ENCODE measurements at places on chromosomes 7 and 10.

DNA sequence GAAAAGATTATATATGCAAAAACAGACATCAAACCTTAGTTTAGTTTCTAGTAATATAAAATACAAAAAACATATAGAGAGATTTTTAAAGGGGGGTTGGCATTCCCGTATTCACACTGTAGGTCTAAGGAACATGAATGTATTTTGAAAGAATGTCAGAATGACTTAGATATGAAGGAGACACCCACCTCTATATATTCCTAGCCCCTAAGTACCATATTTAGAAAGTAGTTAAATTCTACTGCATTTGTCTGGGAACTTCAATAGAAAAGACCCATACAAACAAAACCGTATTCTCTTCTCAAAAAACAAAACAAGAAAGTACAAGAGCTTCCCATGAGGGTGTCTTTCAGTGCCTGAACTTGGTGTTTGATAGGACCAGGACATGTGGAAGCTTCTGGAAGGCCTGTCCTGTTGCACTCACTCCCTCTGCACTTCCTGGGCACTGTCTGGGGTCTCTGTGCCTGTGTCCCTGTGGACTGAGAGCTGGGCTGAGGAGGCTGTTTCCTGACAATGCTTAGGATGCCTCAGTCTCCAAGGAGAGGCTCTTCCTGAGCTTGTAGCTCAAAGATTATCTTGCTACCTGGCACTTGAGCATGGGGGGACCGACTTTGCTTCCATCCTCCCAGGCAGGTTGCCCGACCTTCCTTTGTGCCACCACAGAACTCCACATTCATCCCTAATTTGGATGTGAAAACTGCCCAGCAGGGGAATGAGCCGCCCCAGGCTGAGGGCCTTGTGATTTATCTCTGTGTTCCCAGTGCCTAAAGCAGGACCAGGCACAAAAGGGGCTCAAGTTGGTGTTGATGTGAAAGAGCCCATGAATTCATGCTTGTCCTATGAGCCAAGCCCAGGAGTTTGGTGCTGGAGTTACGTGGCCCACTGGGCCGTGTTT, 44.4 kb upstream of the KLF6 start:
- H3K4me1 ChIP-seq: peaks cover 49% of the 10 kb centered on the region
- H3K27me3 ChIP-seq: no peaks in the 10 kb centered on the region
- H3K27ac ChIP-seq: peak overlapping the region; percentile 82
- H3K4me3 ChIP-seq: peak overlapping the region; percentile 44
- DNase-seq: no peak
- no peaks in the 10 kb centered on the region for H3K36me3 ChIP-seq

DNA sequence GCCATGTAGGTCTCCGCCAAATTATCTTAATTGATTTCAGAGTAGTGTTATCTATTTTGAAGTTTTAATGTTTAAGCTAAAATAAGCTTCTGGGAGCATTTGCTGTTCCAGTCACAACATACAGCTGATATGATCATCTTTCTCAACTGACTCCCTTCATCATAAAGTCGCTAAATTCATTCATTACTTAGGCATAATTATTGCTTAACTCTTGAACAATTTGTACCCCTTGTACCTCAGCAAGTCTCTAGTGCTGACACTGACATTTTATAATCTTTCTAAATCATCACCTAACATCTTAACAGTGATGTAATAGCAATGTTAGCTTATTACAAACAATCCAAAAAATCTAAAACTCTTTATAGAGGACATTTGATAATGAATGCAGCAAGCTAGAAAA, 54.3 kb upstream of the WNT16 start:
- no peak overlapping the region for H3K27ac ChIP-seq
- no peak for DNase-seq
- H3K27me3 ChIP-seq: no peaks in the 10 kb centered on the region

GRCh38 chr7:44308596-44309270, 16.7 kb downstream of the CAMK2B start:
- DNase-seq: no peak
- H3K27ac ChIP-seq: no peak overlapping the region
- H3K4me3 ChIP-seq: no peak overlapping the region
- peaks cover 71% of the 10 kb centered on the region for H3K27me3 ChIP-seq

DNA sequence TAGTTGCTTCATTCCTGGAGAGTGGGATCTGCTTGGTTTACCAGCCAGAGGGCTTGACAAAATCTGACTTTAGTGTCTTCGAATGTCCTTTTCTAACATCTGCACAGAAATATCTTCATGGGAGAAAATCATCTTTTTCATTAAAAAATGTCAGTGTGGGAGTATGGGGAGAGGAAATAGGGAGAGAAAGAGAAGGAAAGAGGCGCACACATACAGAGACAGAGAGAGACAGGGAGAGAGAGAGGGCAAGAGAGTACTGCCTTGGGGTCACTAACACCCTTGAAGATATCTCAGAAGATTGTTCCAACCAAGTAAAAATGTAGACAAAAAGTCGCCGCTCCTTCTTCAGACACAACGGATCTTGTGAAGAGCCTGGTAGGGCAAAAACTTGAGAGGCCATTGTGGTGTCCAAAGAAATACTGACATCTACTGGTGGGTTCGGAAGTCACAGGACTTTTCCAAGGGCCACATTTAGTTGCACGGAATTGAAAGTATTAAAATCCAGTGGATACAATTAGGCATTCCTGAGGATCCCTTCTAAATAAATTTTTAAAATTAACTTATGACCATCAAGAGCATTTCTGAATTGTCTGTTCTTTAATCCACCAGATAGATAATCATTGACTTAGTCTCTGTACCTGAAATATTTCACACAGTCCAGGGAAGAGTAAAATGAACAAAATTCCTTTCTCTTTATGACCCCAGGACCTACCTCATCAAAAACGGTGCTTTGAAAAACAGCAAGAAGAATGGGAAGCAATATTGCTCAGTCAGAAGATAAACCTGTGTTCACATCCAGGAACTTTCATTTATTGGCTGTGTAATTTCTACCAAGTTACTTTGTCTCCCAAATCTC, 29.7 kb downstream of the VIM start:
- H3K27ac ChIP-seq: no peak overlapping the region
- H3K4me1 ChIP-seq: peaks cover 14% of the 10 kb centered on the region
- H3K4me3 ChIP-seq: peak overlapping the region; percentile 9
- DNase-seq: peak; percentile 68
- H3K36me3 ChIP-seq: no peaks in the 10 kb centered on the region

- peak; percentile 52 for DNase-seq
- peaks cover 27% of the 10 kb centered on the region for H3K36me3 ChIP-seq
- H3K27me3 ChIP-seq: no peaks in the 10 kb centered on the region
- peak overlapping the region; percentile 91 for H3K27ac ChIP-seq
- peak overlapping the region; percentile 87 for H3K4me3 ChIP-seq
- peaks cover 67% of the 10 kb centered on the region for H3K4me1 ChIP-seq
Measured at GRCh38 chr7:102434039-102434486, 688 bp downstream of the ORAI2 start.

DNA sequence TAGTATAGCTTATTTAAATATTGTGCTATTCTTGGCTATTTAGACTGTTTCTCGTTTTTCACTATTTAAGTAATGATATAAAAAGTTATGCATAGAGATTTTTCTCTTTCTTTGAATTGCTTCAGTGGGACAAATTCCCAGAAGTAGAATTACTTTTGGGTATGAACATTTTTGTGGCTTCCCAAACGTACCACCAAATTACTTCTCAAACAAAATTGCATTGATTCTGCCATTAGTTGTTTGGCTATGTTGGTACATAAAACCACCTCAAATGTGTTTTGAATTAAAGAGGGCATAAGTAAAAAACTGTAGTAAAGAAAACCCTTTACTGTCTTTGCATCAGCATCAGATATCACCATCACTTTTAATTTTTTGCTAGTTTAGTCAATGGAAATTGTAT, 31.0 kb downstream of the AKR1B1 start:
- no peak overlapping the region for H3K27ac ChIP-seq
- no peak for DNase-seq
- no peaks in the 10 kb centered on the region for H3K36me3 ChIP-seq

- no peak overlapping the region for H3K27ac ChIP-seq
- no peak overlapping the region for H3K4me3 ChIP-seq
- H3K36me3 ChIP-seq: no peaks in the 10 kb centered on the region
- no peak for DNase-seq
Measured at GRCh38 chr10:129274748-129275474, 192.1 kb upstream of the MGMT start.

DNA sequence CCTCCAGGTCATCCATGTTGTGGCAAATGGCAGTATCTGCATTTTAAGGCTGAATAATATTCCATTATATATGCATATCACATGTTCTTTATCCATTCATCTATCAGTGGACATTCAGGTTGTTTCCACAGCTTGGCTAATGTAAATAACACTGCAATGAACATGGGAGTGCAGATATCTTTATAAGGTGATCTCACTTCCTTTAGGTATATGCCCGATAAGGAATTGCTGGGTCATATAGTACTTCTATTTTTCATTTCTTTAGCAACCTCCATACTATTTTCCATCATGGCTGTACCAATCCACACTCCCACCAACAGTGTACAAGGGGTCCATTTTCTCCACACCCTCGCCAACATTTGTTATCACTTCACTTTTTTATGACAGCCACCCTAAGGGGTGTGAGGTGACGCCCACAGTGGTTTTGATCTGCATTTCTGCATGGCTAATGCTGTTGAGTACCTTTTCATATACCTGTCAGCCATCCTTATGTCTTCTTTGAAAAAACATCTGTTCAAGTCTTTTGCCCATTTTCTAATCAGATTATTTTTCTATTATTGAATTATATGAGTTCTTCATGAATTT, 18.9 kb downstream of the ABI1 start:
- DNase-seq: no peak
- peaks cover 35% of the 10 kb centered on the region for H3K36me3 ChIP-seq
- peaks cover 31% of the 10 kb centered on the region for H3K4me1 ChIP-seq
- H3K4me3 ChIP-seq: no peak overlapping the region

DNA sequence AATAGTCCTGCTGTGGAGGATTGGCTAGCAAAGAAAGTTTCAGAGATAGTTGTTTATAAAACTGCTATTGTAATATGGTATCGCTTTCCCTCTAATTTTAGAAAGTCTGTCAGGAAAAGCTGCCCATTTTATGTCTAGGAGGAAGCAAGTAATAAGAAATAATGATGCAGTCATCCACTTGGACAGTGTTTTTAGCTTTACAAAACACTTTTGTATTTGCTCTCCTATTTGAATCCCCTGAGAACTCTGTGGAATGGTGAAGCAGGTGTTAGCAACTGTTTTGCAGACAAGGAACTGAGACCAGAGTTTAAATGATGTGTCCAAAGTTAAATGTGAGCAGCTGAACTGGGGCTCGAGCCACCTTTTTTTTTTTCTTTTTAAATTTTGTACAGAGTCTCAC, 455.8 kb downstream of the XPNPEP1 start:
- no peak overlapping the region for H3K4me3 ChIP-seq
- H3K4me1 ChIP-seq: no peaks in the 10 kb centered on the region
- H3K36me3 ChIP-seq: no peaks in the 10 kb centered on the region
- H3K27me3 ChIP-seq: no peaks in the 10 kb centered on the region
- no peak for DNase-seq

DNA sequence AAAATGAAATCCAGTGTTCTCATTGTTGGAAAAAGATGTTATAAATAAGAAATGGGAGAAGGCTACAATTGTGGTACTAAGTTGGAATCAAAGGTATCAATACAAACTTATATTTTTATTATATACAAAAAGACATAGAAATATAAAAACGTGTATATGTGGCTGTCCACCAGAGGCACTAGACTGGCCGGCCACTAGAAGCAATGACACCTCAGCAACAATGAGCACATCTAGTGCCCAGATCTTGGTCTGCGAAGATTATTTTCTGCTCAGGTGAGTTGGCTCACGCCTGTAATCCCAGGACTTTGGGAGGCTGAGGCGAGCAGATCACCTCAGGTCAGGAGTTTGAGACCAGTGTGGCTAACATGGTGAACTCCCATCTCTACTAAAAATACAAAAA, 21.6 kb downstream of the IDE start:
- H3K27me3 ChIP-seq: no peaks in the 10 kb centered on the region
- no peak for DNase-seq
- H3K4me3 ChIP-seq: no peak overlapping the region
- no peak overlapping the region for H3K27ac ChIP-seq
- H3K36me3 ChIP-seq: peaks cover 47% of the 10 kb centered on the region

- peaks cover 10% of the 10 kb centered on the region for H3K36me3 ChIP-seq
- H3K4me3 ChIP-seq: no peak overlapping the region
- DNase-seq: peak; percentile 62
- peak overlapping the region; percentile 20 for H3K27ac ChIP-seq
- no peaks in the 10 kb centered on the region for H3K27me3 ChIP-seq
Measured at GRCh38 chr10:17144757-17145156, 15.1 kb upstream of the CUBN start.

DNA sequence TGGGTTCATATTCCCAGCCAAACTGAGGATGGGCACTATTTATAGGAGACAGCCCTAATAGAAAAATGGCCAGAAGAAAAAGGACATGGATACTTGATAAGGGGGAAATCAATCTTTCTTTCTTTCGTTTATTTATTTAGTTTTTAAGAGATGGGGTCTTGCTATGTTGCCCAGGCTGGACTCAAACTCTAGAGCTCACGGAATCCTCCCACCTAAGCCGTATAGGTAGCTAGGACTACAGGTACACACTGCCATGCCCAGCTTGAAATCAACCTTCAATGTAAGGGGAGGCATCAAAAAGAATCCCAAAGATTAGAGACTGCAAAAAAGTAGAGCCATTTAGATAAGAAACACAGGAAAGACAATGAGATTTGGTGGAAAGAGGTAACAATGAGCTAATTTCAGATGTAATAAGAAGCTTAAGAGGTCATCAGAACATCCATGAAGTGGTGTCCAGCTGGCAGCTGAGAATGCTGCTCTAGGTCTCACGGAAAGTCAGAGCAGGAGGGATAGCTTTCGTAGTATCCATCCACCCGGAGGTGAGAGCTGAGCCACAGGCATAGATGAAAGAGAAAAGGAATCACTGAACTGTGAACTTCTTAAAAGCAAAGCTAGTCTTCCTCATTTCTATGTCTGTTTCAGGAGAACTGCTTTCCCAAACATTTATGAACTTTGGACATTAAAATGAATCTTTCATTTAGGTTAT, 10.5 kb upstream of the ABLIM1 start:
- no peaks in the 10 kb centered on the region for H3K4me1 ChIP-seq
- no peaks in the 10 kb centered on the region for H3K36me3 ChIP-seq
- no peak for DNase-seq
- no peak overlapping the region for H3K27ac ChIP-seq

- H3K27me3 ChIP-seq: no peaks in the 10 kb centered on the region
- peaks cover 70% of the 10 kb centered on the region for H3K4me1 ChIP-seq
- H3K27ac ChIP-seq: peak overlapping the region; percentile 79
Measured at GRCh38 chr10:89001729-89002072, 11.1 kb downstream of the FAS start.

- no peaks in the 10 kb centered on the region for H3K4me1 ChIP-seq
- no peaks in the 10 kb centered on the region for H3K36me3 ChIP-seq
- DNase-seq: peak; percentile 28
- peaks cover 32% of the 10 kb centered on the region for H3K27me3 ChIP-seq
- no peak within 1 kb of the TSS for H3K4me3 ChIP-seq
Measured at GRCh38 chr10:66925896-66926715, at the start of gene LRRTM3. TSS of gene LRRTM3 (plus strand) at chr10:66926036.

Data from activated naive CD4-positive, alpha-beta T cell treated with anti-CD3 and anti-CD28 coated beads, Interleukin-2, amount 10 ng/mL, durations not matched to agents 7 days and 5 days (primary cell).